Osteoblast (primary cell): ENCODE measurements at places on chromosomes 16 and 17. TPM values are rescaled to one million over a fixed set of nuclear protein-coding genes. Genes with fewer than 3 reads are reported as not detected.

The GRAP gene
- under 0.01 TPM in 1 of 2 replicates, not detected in the other for total RNA-seq

The ZSCAN10 gene
- total RNA-seq, result not detected in 2 replicates

The UTS2R gene
- not detected in 2 replicates for total RNA-seq

The CES1 gene
- 2.9 and 5.6 TPM in 2 replicates for total RNA-seq
